ENCODE measurements at places on chromosomes 4 and X.

- DNase-seq = no peak
These were observed 26.0 kb downstream of the ARL13A start for GRCh38 chrX:100995469-100995868.

DNA sequence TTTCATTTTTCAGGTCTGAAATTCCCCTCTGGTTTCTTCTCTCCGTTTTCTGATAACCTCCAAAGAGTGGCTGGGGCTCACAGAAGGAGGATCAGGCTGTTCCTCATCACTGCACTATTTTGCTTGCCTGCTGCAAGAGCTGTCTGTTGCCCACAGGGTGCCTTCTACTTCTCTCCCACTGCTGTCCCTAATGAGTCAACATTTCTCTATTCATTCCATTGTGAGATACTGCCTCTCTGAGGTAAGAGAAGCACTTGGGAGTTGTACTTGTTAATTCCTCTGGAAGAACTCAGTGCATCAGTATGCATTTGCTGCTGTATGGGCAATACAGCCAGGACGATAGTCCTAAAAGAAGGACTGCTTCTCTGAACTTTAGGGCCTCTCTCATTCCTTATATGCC, 34.8 kb downstream of the CT47B1 start:
- no peak for DNase-seq

DNA sequence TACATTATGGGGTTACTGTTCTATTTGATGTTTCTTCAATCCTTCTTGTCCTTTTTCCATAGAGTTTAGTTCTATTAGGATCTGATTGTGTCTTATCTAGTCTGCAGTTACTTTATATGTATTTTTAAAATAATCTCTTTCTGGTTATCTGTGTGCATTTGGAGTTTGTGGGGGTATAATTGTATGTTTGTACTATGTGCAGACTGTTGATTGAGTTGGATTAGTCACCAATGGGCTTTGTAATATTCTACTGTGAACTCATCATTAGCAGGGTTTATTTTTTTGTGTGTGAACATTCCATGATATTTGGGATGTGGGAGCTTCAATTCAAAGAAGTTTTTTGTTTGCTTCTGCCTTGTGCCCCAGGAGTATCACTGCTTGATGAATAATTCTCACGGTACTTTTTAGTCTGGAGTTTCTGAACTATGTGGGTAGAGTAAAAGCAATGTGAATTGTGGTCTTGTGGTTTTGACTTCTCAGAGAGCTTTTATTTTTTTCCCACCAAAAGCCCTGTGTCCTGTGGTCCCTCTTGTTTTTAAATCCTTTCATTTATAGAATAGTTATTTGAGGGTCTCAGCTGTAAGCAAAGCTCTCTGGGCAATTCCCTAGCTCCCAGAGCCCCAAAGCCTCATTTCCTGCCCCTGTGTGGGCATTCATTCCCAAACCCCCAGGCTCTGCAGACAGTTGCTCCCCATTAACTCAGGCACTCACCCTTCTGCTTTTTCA, 127.8 kb downstream of the PHKA2 start:
- peak; percentile 3 for DNase-seq

- DNase-seq = peak; percentile 44
These were observed 3.7 kb upstream of the CCNQ start for GRCh38 chrX:153602601-153603000.

GRCh38 chrX:46044486-46044885, 500.7 kb downstream of the ZNF674 start:
- DNase-seq = no peak

GRCh38 chr4:140271553-140271952, 101.9 kb upstream of the SCOC start:
- DNase-seq = peak; percentile 16

- no peak for DNase-seq
These were observed 144.4 kb downstream of the NHS start for GRCh38 chrX:17519358-17519757.

DNA sequence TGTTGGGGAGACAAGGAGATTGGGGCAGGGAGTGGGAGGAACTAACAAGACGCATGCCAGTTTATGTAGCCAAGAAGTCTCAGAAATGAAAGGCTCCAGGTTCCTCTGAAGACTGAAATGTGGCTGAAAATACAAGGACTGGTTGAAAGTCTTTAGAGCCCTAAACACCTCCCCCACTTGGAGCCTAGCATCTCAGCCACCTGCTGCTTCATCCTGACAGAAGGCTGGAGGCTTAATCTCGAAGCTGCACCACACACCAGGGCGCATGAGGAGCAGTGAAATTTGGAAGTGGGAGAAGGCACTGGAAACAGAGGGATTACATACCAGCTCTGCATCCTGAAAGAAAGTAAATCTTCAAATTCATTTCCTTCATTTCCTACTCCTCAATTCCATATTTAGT, 160.7 kb upstream of the FTHL17 start:
- no peak for DNase-seq

GRCh38 chrX:30308263-30309138, 689 bp downstream of the NR0B1 start:
- peak; percentile 8 for DNase-seq

- no peak for DNase-seq
These were observed 516.5 kb downstream of the PCDH7 start for GRCh38 chr4:31236639-31237173.

DNA sequence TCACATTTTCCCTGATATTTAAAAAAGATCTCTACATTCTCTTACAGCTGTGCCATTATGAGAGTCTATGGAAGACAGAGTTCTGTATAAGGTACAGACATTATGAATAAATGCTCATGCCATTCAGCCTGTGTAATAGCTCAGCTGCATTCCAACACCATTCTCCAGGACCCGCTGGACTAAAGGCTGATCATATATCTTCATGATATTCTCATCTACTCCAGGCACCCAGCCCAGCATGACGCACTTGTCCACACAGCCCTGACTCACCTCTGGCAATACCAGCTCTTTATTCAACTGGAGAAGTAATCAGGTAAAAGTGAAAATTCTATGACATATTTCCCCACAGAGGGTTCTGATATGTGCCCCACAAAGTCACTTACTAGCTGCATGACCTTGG, 437.5 kb upstream of the FGF16 start:
- no peak for DNase-seq

DNA sequence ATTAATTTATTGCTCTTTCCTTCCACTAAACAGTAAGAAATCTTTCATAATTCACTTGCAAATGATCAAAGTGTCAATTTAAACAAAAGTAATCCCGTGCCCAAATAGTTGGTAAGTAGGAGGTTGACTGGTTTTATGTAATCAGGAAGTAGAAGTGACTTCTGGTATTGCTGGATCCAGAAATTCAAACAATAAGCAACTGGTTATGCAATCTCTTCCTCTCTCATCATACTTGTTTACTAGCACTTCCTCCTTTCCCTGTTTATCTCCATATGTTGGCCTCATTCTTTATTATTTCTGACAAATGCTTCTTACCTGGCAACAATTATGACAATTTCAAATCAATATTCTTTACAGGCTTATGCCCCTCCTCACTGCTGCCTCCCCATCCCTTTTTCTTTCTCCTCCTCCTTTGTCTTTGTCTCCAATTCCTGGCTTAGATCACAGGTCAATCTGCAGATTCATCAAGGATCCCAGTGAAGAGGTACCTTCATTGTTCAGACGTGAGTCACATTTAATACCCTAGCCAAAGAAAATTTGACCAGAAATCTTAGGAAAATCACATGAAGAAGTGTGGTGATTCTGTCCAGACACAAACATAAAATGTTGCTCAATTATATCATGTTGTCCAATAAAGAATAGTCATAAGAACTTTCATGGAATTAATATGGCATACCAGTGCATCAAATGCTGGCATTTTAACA, 323.2 kb upstream of the PCDH7 start:
- DNase-seq = peak; percentile 13

- no peak for DNase-seq
These were observed 2.5 kb upstream of the DGAT2L6 start for GRCh38 chrX:70174754-70175153.

GRCh38 chr4:19791422-19792123, 460.1 kb upstream of the SLIT2 start:
- no peak for DNase-seq

Data from suppressor macrophage (primary cell).